ENCODE measurements at places on chromosomes 1 and 21.

GRCh38 chr21:40386294-40386911 is 460.6 kb downstream of the DSCAM start:
- no peak for DNase-seq

DNA sequence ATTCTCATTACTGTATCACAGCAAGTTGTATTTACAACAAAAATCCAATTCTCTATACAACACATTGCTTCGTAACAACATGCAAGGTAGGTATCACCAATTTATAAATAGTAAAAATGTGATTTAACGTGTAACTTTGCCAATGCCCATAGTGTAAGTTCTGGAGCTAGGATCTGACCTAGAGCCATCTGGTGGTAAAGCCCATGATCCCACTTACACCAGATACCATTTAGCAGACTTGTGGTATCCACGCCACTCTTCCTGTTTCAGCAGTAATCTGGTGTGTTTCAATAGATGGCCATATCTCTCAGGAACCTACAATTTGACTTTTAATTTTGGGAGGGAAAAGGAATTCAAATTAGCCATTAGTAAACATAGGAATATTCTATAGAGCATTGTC is 10.2 kb downstream of the SETSIP start:
- no peak for DNase-seq

- no peak for DNase-seq
Observed at GRCh38 chr1:21397813-21398188, 42.1 kb upstream of the NBPF3 start.

- DNase-seq = no peak
Observed at GRCh38 chr1:101588677-101589076, 351.9 kb downstream of the S1PR1 start.

DNA sequence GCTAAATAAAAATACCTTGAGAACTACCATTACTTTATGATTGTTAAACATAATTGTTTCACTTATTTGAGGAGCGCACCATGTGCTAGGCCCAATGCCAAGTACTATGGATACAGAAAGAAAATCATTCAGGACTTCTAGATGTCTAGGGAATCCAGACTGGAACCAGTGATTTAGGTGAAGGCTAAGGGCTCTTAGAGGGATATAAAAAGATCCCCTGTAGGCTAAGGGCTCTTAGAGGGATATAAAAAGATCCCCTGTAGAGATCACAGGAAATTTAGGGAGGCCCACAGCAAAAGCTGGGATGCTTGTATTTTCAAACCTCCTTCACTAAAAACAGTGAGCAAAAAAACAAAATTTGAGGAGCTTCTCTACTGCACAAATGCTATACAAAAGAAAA is 6.7 kb downstream of the TOR1AIP2 start:
- DNase-seq = no peak

GRCh38 chr1:168468042-168468809 is 75.6 kb downstream of the XCL2 start:
- DNase-seq = no peak

DNA sequence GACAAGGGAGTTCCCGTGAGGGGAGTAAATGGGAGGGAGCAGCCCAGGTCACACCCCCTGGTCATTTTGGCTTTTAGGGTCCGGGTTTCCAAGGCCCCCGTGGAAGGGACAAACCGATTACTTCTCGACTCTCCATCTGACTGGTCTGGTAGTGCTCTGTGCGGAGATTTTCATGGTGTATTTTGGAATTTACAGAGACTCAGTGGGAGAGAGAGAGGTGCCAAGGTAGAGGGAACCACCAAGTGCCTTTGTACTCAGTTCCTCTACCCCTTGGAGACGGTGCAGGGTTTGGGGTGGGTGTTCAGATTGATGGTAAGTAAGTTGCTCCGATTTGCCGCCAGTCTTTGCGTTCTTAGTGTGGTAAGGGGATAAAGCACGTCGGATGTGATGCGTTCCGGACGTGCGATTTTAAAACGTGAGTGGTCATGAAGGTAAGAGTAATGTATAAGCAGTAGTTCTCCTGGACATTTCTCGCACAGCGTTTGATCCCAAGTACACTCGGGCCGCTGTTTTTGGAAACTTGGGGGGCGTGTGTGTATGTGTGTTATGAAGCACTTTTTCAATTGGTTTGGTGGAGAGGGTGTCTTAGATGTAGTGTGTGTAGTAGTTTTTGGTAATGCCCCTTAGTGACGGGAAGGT is 682 bp downstream of the SUCO start:
- DNase-seq = peak; percentile 61

DNA sequence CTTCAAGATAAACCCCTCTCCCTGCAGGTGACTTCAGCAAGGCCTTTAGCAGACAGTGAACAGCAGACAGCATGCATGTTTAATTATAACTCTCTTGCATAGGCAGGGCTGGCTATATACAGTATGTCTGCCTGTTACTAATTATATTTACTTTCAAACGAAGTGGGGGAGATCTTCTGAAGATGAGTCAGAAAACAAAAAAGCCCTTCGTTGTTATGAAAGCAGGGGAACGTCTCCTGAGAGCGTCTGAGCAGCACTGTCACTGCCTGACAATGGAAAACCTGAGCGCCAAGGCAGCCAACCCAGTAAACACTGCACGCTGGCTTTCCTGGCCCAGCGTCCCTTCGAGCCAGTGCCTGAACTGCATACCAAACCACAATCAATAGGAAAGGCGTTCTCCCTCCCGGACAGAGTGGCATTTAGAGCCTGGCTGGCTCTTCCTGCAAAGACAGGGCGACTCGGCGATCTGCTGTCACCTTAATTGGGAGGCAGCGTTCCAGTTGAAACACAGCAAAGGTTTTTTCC is 54.1 kb downstream of the TOMM20 start:
- DNase-seq = peak; percentile 78

- no peak for DNase-seq
Observed at GRCh38 chr1:200206340-200206739, 178.8 kb downstream of the NR5A2 start.

- no peak for DNase-seq
Observed at GRCh38 chr1:176735201-176735600, 272.2 kb downstream of the PAPPA2 start.

DNA sequence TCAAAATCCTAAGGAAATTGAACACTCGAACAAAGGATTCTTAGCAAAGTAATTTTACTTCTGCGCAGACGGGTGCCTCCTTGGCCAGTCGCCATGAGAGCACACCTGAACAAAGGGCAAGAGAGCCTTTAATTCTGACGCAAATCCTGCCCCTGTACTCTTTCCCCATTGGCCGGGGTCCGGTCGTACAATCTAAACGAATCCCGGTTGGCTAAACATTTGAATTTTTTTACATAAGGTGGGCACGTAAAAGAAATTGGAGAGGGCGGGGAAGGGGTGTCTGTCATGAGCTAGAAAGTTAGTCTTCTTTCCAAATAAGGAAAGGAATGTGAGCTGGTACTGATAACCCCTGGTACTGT is 8.2 kb upstream of the IL22RA1 start:
- no peak for DNase-seq

GRCh38 chr21:29334717-29335428 is 36.2 kb downstream of the BACH1 start:
- no peak for DNase-seq

DNA sequence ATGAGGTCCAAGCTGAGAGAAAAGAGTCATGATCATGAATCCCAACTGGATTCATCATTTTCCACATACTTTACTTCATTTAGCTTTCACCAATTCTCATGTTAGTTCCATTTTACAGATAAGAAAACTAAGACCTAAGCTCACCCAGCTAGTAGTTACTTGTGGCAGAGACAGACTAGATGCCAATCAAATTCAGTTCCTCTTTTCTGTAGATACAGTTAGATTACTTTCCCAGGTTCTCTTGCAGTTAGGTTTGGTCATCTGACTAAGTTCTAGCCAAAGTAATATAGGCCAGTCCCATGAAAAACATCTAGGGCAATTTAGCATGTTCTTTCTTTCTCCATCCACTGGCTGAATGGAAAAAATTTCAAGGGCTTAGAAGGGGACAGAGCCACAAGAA is 8.9 kb upstream of the KCND3 start:
- no peak for DNase-seq

GRCh38 chr21:42465008-42465802 is 30.8 kb downstream of the RSPH1 start:
- DNase-seq = no peak

- DNase-seq = no peak
Observed at GRCh38 chr1:240295811-240296210, 204.1 kb downstream of the FMN2 start.

GRCh38 chr1:186838380-186839040 is 9.8 kb downstream of the PLA2G4A start:
- peak; percentile 80 for DNase-seq

DNA sequence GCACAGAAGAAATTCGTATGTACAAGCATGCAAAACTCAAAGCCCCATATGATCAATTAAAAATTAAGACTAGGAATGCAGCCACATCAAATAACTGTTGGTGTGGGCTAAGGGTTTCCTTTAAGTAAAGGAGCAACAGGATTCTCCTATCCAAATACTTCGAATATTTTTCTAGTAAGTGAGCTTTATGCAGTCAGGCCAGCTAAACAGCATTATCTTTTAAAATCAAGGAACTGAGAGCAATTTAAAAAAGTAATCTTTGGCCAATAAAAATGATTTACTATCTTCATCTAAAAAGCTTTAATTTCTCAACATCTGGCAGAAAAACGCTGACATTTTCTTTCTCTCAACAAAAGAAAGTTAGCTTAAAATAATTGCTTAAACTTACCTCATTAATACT is 19.8 kb downstream of the CNN3 start:
- DNase-seq = no peak

DNA sequence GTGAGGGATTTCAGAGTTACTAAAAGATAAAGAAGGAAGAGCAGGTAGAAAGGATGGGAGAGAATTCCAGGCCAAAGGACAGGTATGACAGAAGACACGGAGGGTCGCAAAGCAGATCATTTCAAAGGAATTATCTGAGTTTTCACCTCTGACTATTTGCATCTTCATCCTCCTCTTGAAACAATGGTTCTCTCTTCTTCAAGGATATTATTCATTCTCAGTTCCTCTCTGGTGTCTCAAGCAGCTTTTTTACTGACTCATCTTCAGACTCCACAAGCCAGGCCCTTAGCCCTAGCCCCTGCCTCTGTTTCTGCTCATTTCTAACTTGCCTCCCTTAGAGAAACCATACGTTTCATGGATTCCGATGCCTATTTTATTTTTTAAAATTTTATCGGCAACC is 15.0 kb downstream of the DDX59 start:
- no peak for DNase-seq

DNA sequence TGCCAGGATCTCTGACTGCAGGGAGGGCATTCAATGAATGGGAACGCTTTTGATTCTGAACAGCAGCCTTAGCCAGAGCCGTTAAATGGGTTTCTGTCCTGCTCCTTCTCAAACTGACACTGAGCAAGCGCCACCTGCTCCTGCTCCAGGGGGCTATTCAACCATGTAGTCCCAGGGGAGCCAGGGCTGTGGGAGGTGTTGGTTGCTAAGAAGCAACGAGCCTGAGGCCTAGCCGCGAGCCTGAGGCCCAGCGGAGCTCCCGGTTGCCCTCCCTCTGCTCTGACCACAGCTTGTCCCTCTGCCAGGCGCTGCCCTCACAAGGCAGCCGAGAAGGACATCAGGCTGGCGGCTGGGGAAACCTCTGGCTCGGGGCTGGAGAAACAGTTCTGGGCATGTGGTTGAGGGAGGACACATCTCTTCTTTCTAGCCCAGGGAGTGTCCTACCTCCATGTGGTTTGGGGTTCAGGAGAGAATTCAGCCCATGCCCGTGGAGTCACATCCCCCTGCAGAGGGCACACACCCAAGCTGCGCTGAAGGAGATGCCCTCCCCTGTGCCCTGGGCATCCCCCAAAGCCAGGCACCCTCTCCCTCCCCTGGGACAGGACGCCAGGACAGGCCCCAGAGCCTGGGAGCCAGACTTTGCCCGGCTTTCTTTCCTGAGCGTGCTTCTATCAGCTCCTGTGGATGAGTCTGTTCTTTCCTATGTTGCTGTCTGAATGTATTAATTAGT is 18.0 kb downstream of the PCP4 start:
- DNase-seq = no peak

DNA sequence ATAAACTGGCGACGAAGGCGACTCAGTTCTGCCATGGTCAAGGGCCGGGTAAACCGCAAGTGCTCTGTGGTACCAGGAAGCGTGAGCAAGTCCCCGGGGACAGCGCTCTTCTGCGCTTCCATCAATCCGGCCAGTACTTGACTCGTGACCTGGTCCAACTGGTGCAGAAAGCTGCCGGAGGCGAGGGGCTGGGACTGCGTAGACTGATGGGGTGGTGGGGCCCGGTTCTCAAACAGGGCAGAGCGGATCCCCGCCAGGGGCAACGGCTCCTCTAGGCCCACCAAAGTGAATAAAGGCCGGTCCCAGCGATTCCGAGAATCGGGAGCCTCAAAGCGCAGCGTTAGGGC is 852 bp downstream of the KTI12 start:
- DNase-seq = peak; percentile 57

GRCh38 chr1:91729621-91730358 is 156.2 kb downstream of the TGFBR3 start:
- DNase-seq = no peak
